NCI-H446 treated with DMSO at 0.1 percent for 48 hours (cell line): ENCODE measurements at places on chromosomes 2 and 18.

- no peak for DNase-seq
These were observed 72.4 kb downstream of the SKA1 start for GRCh38 chr18:50447102-50447741.

DNA sequence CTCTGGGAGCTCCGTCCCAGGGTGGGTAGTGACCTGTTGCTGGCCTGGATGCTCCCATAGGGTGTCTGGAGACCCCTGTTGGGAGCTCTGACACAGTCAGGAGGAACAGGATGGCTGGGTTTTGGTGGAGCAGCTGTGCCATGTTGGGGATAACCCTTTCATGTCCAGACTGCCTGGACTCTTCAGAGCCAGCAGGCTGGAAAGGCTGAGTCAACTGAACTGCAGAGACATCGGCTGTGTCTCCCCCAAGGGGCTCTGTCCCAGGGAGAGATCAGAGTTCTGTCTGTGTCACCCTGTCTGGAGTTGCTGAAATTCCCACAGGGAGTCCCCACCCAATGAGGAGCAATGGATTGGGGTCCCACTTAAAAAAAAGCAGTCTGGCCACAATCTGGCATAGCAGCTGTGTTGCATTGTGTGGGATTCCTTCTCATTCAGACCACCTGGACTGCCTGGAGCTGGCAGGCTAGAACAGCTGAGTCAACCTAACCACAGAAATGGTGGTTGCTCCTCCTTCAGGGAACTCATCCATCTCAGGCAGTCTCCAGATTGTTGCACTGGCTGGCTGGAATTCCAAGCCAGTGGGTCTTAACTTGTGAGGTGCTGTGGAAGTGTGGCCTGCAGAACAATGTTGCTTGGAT lies 37.2 kb downstream of the AGPS start:
- no peak for DNase-seq

DNA sequence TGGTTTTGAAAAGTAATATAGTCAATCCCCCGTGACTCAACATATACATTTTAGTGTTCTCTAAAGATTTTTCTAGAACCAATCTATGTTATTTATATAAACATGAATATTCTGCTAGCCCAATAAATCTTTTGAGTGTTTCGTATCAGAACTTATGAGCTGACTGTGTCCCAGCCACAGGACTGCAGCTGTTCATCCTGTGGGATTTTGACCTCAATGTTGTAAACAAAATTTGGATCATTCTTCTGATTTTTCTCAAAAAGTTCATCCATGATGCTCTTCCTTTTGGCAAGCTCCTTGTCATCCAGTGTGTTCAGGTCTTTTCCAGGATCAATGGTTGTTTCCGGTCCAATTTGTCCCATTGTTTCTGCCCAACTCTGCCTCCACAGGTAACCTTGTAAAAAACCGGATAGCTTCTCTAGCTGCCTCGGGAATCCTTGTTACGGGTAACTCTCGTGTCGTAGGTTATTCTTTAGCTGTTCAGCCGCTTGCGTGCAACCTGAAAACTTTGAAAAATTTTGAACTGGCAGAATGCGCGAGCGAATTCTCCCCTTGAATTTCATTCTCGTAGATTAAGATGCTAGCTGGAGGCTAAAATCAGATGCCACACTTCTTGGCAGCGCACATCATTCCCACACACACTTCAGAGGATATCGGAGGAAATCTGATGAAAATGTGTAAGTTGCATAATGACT lies 195.2 kb downstream of the SH3BP4 start:
- no peak for DNase-seq

GRCh38 chr2:230400454-230400853 lies 15.5 kb upstream of the SP100 start:
- no peak for DNase-seq

DNA sequence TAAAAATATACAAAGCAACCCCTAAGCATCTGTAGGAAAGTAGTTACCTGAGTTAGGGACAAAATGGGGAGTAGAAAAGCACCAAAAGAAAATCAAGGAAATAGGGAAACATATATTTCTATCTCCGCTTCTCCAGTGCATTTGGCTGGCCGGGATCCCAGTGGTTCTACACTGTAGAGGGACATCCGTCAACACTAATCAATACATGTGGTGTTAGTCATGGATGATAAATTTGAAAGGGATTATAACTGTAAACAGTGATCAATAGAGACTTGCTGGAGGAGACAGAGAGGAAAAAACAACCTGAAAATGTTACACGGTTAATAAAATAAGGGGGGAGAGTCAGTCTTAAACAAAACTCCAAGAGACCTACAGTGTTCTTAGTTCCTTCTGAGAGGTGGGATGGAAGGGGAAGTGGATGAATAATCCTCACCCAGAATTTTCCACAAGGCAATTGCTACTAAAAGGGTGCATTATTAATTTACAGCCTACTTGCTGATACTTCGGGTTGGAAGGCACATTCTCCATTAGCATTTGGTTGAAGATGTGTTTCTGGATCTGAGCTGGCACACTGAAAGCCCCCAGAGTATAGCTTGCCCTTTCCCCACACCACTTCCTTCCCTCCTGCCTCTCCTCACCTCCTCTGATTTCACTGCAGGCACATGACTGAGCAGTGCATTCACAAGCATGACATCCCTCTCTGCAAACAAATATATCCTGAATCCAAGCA lies 530.0 kb downstream of the BCL11A start:
- no peak for DNase-seq

GRCh38 chr2:11710632-11711353 lies 35.6 kb upstream of the LPIN1 start:
- peak; percentile 76 for DNase-seq

DNA sequence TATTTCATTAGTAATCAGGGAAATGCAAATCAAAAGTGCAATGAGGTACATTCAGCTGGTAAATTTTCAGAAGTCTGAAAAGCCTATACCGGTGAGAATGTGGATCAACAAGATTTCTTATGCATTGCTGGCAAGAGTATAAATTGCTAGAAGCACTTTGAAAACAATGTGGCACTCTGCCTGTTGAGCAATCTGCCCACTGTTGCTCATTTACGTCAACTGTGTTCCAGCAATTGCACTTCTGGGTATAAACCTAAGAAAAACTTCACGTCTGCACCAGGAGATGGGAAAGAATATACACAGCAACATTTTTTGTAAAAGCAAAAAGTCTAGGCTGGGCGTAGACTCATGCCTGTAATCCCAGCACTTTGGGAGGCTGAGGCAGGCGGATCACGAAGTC lies 40.8 kb downstream of the MTERF4 start:
- DNase-seq = no peak

GRCh38 chr2:109046925-109047508 lies 58.0 kb upstream of the EDAR start:
- no peak for DNase-seq

DNA sequence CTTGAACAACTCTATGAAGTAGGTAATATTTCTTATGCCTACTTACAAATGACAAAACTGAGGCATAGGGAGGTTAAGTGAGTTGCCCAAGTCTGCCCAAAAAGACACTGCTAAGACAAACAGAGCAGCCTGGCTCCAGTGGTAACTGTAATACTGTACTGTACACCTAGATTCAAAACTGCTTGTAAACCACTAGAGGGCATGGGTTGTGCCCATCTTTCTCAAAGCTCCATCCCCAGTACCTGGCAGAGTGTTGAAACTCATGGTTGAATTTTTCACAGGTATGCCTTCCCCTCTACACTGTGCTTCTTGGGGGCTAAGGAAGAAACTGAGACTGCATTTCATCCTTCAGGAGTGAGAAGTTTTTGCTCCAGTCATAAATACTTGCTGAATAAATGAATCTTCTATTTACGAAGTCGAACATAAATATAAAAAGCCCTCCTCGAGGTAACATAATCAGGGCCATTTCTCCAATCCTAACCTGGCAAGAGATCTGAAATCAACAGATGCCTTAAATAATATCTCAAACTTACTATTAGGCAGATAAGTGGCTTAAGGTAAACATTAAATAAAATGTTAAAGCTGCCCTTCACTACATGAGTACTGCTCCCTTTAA lies 2.0 kb downstream of the PPP4R1 start:
- DNase-seq = peak; percentile 19

DNA sequence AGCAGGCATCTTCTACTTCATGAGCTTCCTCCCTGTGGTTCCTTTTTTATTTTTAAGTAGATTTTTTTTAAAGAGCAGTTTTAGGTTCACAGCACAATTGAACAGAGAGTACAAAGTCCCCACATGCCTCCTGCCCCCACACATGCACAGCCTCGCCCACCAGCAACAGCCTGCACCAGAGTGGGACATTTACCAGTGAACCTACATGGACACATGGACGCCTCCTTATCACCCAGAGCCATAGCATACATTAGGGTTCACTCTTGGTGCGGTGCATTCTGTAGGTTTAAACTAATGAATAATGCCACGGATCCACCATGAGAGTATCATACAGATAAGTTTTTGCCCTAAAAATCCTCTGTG lies 40.9 kb downstream of the HS1BP3 start:
- DNase-seq = no peak

DNA sequence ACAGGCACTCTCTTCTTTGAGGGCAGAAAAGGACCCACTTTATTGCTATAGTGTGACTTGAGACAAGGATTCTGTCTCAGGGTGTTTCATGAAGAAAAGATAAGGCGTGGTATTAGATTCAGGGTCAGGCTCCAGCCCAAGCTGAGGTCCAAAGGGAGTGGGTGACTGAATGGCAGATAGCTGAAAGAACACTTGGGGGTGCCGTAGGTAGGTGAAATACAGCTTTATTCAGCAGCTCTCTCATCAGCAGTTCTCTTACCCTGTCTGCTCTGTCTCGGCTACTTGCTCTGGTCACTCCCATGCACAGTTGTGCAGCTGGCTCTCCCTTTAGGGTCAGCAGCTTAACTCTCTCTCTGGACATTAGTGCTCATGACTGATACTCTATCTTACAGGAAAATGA lies 379.9 kb downstream of the LPIN1 start:
- no peak for DNase-seq

DNA sequence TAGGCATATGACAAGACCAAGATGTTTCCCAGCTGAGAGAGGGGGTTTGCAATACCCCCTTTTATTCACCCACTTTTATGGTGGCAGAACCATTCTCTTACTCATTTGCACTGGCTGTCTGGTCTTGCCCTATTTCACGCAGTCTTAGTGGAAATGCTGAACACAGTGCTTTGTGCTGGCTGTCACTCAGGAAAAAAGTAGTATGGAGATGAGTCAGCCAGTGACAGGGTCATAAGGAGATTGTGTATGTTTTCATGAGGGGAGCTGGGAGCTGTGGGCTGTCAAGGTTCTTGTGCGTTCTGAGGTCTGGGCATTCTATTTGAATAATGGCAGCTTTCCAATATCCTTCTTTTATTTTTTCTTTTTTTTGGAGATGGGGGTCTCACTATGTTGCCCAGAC lies 10.9 kb upstream of the CNRIP1 start:
- DNase-seq = no peak

DNA sequence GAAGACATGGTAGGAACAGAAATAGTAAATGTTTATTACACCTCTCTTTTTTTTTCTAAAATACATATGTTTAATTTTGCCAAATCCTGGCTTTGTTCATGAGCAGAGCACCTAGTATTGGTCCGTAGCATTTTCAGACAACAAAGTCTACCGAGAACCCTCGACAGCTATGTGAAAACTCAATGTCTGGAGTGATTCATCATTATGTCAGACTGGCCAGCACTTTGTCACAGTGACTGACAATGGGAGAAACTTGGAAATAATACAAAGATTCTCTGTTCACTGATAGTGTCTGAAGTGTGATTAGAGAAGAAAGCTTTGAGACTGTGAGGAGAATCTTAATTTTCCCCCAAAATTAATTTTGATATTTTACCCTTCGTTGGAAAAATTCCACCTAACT lies 143.0 kb downstream of the HNMT start:
- no peak for DNase-seq

GRCh38 chr18:37270038-37270665 lies 295.4 kb downstream of the CELF4 start:
- DNase-seq = no peak

DNA sequence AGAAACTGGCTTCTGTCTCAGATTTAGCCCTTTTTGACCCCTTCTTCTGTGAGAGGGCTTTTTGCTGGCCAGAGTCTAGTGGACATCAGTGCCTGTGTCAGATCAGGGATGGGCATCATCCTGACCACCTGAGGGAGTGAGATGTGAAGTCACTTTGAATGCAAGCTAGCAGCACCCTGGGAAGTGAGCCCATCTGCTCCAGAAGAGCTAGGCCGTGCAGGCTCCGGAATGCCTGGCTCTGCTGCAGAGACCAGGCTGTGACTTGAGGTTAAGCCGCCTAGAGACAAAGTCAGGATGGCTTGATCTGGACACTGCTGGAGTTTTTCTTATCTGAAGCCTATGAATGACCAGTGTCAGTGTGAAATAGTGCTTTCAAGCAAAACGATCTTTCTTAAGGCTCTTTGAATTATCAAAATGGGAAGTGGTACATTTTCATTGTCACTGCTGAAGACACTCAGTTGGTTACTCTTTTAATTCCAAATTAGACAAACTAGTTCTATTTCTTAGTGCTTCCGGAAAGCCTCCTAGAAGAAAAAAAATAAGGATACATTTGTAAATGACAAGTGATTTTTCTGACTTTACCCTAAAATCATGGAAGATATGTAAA lies 20.8 kb downstream of the DGUOK start:
- no peak for DNase-seq

DNA sequence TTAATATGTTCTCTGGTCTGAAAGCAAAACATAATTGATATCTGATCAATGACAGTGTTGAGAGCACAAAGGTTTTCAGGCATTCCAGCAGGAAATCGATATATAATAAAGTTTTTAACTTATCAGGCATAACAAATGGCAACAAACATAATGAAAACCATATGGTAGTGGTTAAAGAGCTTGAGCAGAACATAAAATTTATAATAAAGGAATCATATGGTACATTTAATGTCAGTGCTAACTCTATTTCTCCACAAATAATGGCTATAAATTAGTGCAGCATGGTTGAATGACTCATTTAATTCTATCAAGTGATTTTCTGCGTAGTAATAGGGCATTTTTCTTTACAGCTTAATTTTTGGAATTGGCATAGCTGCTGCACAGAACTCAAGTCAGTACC lies 306.2 kb downstream of the FSIP2 start:
- no peak for DNase-seq

- no peak for DNase-seq
These were observed 112.5 kb downstream of the AP1S3 start for GRCh38 chr2:223724861-223725260.

GRCh38 chr2:240308111-240308651 lies 127.3 kb upstream of the GPC1 start:
- no peak for DNase-seq

GRCh38 chr2:69306393-69306821 lies 80.6 kb downstream of the GFPT1 start:
- DNase-seq = no peak

- no peak for DNase-seq
These were observed 19.0 kb downstream of the TMSB10 start for GRCh38 chr2:84924173-84925106.

- DNase-seq = no peak
These were observed 104.8 kb downstream of the PLCL1 start for GRCh38 chr2:197908990-197909776.

GRCh38 chr18:62781262-62781661 lies 65.9 kb downstream of the PHLPP1 start:
- no peak for DNase-seq

- DNase-seq = no peak
These were observed 131.2 kb downstream of the LYPD6B start for GRCh38 chr2:149169656-149170055.

- no peak for DNase-seq
These were observed 19.6 kb upstream of the YPEL5 start for GRCh38 chr2:30127016-30127893.

- DNase-seq = no peak
These were observed 40.8 kb downstream of the RTN4 start for GRCh38 chr2:55009277-55010060.
